Breast epithelium (tissue), 4 donors: ENCODE measurements at places on chromosomes 2 and 18.

DNA sequence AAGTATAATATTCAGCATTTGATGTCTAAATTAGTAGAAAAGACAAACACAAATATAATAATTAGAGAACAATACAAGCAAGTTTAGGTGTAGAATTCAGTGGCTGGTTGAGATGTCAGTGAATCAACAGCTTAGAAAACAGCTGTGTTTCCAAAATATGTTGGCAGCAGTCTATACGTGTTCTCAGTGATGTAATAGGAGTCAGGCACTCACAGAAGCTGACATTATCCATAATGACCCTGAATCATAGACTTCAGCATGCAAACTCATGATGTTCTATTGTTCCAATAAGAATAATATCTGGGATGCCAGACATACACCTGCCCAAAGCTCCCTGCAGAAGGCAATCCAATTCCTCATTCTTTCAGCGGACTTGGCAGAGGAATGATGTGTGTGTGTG is 164.7 kb downstream of the SLC8A1 start:
- H3K4me1 ChIP-seq = no peaks in the 10 kb centered on the region
- no peaks in the 10 kb centered on the region for H3K36me3 ChIP-seq
- H3K27ac ChIP-seq = no peak overlapping the region
- no peak overlapping the region for H3K4me3 ChIP-seq
- H3K27me3 ChIP-seq = no peaks in the 10 kb centered on the region
- no peak for DNase-seq

DNA sequence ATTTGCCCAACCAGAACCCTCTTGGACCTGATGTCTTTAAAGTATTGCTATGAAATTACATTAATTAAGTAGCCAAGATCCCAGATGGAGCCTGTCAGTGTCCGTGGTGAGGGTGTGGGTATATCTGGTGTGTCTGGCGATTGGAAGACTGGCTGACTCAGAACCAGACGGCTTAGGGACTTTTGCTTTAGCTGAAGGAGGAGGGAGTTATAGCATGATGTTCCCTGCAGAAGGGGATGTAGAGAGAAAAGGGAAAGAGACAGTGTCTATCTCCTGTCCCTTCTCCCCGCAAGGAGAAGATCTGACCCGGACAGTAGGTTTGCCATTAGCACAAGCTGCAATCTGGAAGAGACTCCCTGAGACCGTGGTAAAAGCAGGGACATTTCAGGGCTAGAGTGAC is 60.6 kb downstream of the POU3F3 start:
- no peaks in the 10 kb centered on the region for H3K36me3 ChIP-seq
- DNase-seq = no peak
- no peak overlapping the region for H3K27ac ChIP-seq
- H3K27me3 ChIP-seq = no peaks in the 10 kb centered on the region

DNA sequence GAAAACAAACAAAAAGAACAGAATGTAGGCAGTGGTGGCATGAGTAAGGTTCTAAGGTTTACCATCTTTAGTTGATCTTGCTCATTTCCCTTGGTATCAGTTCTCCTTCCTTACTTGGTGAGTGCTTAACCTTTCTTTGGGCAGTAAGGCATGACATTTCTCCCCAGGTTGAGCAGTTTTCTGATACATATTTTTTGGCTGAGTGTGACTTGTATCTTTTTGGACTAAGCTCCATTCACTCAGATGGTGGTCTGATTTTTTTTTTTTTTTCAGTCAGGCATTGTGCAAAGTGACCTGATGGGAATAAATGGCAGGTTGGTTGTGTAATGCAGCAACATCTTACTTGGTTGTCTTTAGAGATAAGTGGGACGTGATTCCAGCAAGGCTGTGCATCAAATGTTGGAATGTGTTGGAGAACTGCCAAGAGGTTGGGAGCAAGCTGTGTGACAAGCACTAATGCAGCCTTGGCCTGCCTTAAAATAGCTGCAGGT is 15.1 kb downstream of the SPTBN1 start:
- H3K27me3 ChIP-seq = no peaks in the 10 kb centered on the region
- no peaks in the 10 kb centered on the region for H3K36me3 ChIP-seq
- DNase-seq = no peak
- no peak overlapping the region for H3K4me3 ChIP-seq
- no peaks in the 10 kb centered on the region for H3K4me1 ChIP-seq

GRCh38 chr2:29039718-29040480 is 34.4 kb downstream of the PCARE start:
- no peaks in the 10 kb centered on the region for H3K4me1 ChIP-seq
- DNase-seq = no peak
- H3K27me3 ChIP-seq = no peaks in the 10 kb centered on the region
- no peaks in the 10 kb centered on the region for H3K36me3 ChIP-seq

DNA sequence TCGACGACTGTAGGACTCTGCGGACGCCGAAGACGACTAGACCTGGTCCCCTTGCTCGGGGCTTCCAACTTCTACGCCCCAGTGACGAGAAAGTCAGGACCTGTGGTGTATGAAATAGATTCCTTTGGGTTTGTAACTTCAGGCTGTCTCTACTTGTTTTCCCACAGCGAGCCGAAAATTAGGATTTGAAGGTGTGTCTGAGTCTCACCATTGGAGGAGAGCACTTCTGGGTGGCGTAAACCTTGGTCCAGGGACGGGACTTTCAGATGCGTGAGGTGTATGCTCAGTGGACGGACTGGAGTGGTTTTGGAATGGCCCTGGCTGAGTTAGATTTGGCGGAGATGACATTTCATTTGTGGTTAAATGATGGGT is 1.3 kb downstream of the BIRC6 start:
- H3K4me3 ChIP-seq = peak overlapping the region; percentile 97
- no peaks in the 10 kb centered on the region for H3K4me1 ChIP-seq
- no peaks in the 10 kb centered on the region for H3K27me3 ChIP-seq
- no peak for DNase-seq
- peak overlapping the region; percentile 97 for H3K27ac ChIP-seq
- no peaks in the 10 kb centered on the region for H3K36me3 ChIP-seq

- H3K36me3 ChIP-seq = no peaks in the 10 kb centered on the region
- DNase-seq = no peak
- H3K27ac ChIP-seq = no peak overlapping the region
- no peak overlapping the region for H3K4me3 ChIP-seq
- no peaks in the 10 kb centered on the region for H3K27me3 ChIP-seq
Measured at GRCh38 chr18:70523035-70523791, 234.4 kb downstream of the SOCS6 start.

DNA sequence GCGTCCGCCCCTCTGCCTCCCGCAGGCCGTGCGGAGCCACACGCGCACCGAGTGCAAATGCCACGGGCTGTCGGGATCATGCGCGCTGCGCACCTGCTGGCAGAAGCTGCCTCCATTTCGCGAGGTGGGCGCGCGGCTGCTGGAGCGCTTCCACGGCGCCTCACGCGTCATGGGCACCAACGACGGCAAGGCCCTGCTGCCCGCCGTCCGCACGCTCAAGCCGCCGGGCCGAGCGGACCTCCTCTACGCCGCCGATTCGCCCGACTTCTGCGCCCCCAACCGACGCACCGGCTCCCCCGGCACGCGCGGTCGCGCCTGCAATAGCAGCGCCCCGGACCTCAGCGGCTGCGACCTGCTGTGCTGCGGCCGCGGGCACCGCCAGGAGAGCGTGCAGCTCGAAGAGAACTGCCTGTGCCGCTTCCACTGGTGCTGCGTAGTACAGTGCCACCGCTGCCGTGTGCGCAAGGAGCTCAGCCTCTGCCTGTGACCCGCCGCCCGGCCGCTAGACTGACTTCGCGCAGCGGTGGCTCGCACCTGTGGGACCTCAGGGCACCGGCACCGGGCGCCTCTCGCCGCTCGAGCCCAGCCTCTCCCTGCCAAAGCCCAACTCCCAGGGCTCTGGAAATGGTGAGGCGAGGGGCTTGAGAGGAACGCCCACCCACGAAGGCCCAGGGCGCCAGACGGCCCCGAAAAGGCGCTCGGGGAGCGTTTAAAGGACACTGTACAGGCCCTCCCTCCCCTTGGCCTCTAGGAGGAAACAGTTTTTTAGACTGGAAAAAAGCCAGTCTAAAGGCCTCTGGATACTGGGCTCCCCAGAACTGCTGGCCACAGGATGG is 7.1 kb upstream of the WNT10A start:
- no peak for DNase-seq
- H3K4me1 ChIP-seq = no peaks in the 10 kb centered on the region
- no peak overlapping the region for H3K27ac ChIP-seq
- no peaks in the 10 kb centered on the region for H3K36me3 ChIP-seq
- no peak overlapping the region for H3K4me3 ChIP-seq

GRCh38 chr2:62456721-62457539 is 49.1 kb downstream of the TMEM17 start:
- H3K4me1 ChIP-seq = no peaks in the 10 kb centered on the region
- peak; percentile 67 for DNase-seq
- H3K4me3 ChIP-seq = peak overlapping the region; percentile 73
- H3K36me3 ChIP-seq = no peaks in the 10 kb centered on the region

DNA sequence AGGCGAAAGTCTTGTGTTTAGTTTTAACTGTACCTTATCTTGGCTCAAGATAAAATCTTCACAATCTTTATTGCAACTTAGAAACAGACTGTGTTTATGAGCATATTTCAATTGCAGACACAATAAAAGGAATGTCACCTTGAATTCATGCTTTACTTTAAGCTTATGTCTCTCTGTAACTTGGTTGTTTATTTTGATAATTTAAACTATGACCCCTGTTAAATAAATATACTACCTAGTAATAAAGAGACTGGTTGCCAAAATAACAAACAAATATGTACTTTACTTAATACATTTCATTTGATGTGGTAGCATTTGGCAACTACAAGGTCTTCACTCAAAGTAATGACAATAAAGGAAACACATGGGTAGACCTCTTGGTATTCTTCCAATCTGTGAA is 202.6 kb downstream of the KCNJ3 start:
- no peaks in the 10 kb centered on the region for H3K36me3 ChIP-seq
- no peak overlapping the region for H3K4me3 ChIP-seq
- no peaks in the 10 kb centered on the region for H3K4me1 ChIP-seq
- no peak overlapping the region for H3K27ac ChIP-seq
- no peak for DNase-seq

- H3K27ac ChIP-seq = no peak overlapping the region
- no peaks in the 10 kb centered on the region for H3K36me3 ChIP-seq
- no peaks in the 10 kb centered on the region for H3K27me3 ChIP-seq
Measured at GRCh38 chr2:99987160-99987559, 155.2 kb downstream of the AFF3 start.

DNA sequence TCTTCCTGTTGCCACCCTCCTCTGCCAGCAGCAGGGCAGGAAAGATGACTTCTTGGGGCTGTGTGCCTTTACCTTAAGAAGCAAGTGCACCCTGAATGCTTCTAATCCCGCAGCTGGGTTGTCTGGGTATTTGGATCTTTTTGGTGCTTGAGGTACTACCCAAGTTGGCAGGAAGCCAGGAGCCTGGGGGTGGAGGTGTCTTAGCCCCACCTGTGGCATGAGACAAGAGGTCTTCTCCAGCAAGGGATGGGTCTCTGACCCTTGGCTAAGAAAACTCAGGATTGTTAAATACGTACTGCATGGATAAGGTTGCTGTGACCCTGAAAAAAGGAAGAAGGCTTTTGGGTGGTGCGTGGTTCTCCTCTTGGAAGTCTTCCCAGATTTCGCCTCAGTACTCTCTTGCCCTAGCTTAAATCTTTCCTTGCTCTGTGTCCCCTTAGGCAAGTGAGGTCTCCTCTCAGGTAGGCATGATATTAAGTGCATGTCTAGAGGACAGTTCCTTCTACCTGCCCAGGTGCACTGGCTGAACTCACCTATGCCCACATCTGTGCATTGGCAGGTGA is 4.3 kb downstream of the HPCAL1 start:
- peaks cover 2% of the 10 kb centered on the region for H3K4me1 ChIP-seq
- H3K36me3 ChIP-seq = no peaks in the 10 kb centered on the region
- no peak for DNase-seq
- no peak overlapping the region for H3K27ac ChIP-seq
- no peaks in the 10 kb centered on the region for H3K27me3 ChIP-seq

GRCh38 chr2:231069379-231070054 is 12.8 kb downstream of the PSMD1 start:
- H3K36me3 ChIP-seq = peaks cover 3% of the 10 kb centered on the region
- no peaks in the 10 kb centered on the region for H3K4me1 ChIP-seq
- H3K4me3 ChIP-seq = no peak overlapping the region
- DNase-seq = no peak

GRCh38 chr2:225998653-225999052 is 599.1 kb downstream of the NYAP2 start:
- DNase-seq = no peak
- H3K27ac ChIP-seq = no peak overlapping the region
- no peaks in the 10 kb centered on the region for H3K27me3 ChIP-seq

- H3K4me1 ChIP-seq = no peaks in the 10 kb centered on the region
- no peaks in the 10 kb centered on the region for H3K36me3 ChIP-seq
- peak overlapping the region; percentile 86 for H3K27ac ChIP-seq
- peaks cover under 1% of the 10 kb centered on the region for H3K27me3 ChIP-seq
Measured at GRCh38 chr2:30237966-30238800, 6.8 kb downstream of the LBH start.

- no peak for DNase-seq
- H3K27me3 ChIP-seq = no peaks in the 10 kb centered on the region
- H3K4me1 ChIP-seq = no peaks in the 10 kb centered on the region
- no peak overlapping the region for H3K27ac ChIP-seq
Measured at GRCh38 chr2:106849253-106849652, 36.7 kb downstream of the ST6GAL2 start.

DNA sequence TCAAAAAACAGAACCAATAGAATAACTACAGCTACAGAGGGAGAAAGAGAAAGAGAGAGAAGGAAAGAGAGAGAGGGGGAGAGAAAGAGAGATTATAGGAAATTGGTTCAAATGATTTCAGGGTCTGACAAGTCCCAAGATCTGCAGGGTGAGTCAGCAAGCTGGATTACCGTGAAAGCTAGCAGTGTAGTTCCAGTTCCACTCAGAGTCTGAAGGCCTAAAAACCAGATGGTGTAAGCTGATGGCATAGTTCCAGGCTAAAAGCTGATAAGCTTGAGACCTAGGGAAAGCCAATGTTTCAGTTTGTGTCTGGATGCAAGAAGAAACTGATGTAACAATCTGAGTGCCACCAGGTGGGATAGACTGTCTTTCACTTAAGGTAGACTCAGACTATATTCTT is 397.7 kb downstream of the TRIB2 start:
- no peaks in the 10 kb centered on the region for H3K27me3 ChIP-seq
- DNase-seq = no peak
- H3K36me3 ChIP-seq = no peaks in the 10 kb centered on the region
- H3K27ac ChIP-seq = no peak overlapping the region
- H3K4me1 ChIP-seq = no peaks in the 10 kb centered on the region
- H3K4me3 ChIP-seq = no peak overlapping the region

- no peak for DNase-seq
- no peaks in the 10 kb centered on the region for H3K36me3 ChIP-seq
- H3K27ac ChIP-seq = no peak overlapping the region
- H3K4me3 ChIP-seq = no peak overlapping the region
Measured at GRCh38 chr2:98478907-98479306, 34.2 kb downstream of the INPP4A start.

- H3K36me3 ChIP-seq = no peaks in the 10 kb centered on the region
- no peak for DNase-seq
Measured at GRCh38 chr2:237915576-237915975, 51.2 kb upstream of the UBE2F start.
